SIG-M5 (cell line): ENCODE measurements at places on chromosomes 6 and 20.

- no peak for DNase-seq
Measured at GRCh38 chr6:157841211-157841840, 18.3 kb downstream of the SNX9 start.

DNA sequence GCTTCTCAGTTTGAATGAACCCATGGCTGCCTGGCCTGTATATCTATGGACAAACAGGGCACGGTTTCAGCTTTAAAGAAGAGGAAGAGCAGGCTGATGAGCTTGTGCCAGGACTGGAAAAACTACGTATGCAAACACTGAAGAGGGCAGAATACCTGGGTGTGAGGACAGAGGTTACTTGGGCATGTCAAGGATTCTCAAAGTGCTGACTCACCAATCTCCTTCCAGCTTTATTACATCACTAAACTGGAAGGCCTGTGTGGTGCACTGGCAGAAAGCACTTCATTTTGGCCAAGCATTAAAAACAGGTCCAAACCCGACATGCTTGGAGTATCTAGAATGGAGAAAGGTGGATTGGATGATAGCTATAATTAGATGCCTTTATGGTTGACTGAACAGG is 95.2 kb downstream of the GMPR start:
- DNase-seq: no peak

GRCh38 chr6:68638230-68638900 is 3.3 kb downstream of the ADGRB3 start:
- no peak for DNase-seq

DNA sequence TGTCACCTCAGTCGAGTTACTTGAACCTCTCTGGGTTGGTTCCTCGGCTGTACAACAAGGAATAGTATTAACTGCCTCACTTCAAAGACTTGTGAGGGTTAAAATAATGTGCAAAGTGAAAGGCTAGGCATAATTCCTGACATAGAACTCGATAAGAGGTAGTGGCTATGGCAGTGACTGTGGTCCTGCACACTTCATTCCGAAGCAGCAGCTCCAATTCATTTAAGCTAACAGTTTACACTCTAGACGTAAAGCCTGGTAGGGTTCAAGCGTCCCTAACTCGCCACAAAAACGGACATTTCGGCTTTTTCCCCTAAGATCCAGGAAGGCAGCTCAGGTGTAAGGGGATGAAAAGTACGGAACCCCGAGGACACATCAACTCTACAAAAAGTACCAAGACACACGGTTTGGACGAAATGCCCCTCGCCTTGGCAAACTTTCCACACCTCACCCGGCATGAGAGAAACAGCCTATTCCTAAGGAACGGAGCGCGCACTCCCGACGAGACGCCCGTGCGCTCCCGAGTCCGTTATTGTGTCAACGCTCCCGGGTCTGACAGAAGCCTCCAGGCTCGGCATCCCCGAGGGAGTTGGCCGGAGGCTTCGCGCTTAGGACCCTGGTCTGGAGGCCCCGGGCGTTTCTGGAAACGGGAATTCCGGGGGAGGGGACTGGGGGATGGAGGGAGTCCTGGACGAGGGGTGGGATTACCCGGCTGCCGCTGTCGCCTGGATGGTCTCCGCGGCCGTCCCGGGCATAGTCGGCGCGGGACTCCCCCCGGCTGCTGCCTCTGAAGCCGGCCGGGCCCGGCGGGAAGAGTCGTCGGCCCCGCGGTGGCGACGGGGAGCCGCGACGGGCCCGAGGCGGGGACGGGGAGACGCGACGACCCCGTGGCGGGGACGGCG is 937 bp downstream of the ZNF318 start:
- DNase-seq: no peak

GRCh38 chr20:4549711-4550259 is 171.9 kb upstream of the PRND start:
- DNase-seq: no peak

GRCh38 chr6:128847431-128848210 is 35.3 kb upstream of the LAMA2 start:
- no peak for DNase-seq
